EH (cell line): ENCODE measurements at places on chromosomes 2 and 18.
A peak's percentile ranks its signal among the peaks of the same experiment; 100 is the strongest.

GRCh38 chr2:70943205-70943871 lies 7.6 kb downstream of the ATP6V1B1 start:
- no peak for DNase-seq

- no peak for DNase-seq
Observed at GRCh38 chr2:21220930-21221329, 97.2 kb downstream of the TDRD15 start.

- DNase-seq = peak; percentile 84
Observed at GRCh38 chr2:55590810-55591440, 26.5 kb downstream of the PPP4R3B start.

- DNase-seq = peak; percentile 55
Observed at GRCh38 chr2:109607766-109608165, 6.0 kb downstream of the SEPTIN10 start.

GRCh38 chr2:100275200-100275589 lies 47.1 kb downstream of the LONRF2 start:
- DNase-seq = no peak

DNA sequence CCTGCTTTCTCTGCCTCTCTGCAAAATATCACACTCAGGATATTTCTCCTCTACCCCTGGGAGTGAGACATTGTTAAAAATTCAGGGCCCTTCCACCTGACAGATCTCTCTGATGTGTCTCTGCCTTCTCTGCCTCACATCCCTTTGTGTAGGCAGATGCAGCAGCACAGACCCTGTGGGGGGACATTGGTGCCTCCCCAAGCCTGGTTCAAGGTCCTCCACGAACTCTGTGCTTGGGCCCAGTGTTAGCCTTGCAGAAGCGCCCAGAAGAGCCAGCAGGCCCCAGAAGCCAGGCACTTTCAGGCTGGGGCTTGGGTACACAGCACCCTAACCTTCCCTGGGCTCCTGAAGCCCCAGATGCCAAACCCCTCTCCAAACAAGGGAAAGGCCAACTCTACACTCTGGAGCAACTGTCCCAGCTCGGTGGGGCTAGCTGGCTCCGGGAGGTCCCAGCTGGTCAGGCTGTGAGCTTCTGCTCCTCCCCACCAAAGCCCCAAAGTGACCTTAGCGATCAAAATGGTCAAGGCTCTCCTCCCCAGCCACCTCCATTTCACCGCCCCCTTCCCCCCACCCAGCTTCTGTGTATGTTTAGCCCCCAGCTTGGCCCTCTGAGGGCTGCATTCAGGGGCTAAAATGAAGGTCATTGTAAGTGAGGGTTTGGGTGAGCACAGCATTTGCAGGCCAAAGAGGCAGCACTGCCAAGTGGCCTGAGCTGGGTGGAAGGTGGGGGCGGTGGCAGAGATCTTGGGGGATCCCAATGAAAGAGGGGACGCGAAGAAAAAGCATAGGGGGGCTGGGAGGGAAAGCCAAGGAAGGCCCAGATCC lies 2.6 kb downstream of the HOXD9 start:
- DNase-seq = no peak

DNA sequence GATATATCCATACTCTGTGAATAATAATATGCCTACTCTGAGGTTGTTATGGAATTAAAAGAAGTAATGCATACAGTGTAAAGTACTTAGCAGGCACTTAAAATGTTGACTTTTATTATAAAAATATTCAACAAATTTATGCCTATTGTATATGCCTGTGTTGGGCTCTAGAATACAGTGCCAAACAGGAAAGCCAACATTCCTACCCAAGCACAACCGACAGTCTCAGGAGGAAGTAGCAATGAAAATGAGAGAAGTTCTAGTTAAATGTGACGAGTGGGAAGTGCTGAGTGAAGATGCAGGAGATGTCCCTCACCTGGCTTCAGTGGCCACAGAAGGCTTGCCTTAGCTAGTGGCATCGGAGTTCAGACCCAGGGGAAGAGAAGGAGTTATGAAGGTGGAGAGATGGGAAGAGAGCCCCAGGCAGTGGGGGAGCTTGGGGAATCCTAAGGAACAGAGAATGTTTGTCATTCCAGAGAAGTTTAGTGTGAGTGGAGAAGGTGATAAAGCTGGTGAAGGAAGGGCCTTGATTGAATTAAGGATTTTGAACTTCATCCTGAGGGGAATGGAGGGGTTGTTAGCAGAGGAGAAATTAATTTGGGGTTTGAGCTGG lies 105.4 kb upstream of the CNGA3 start:
- DNase-seq = no peak

- peak; percentile 7 for DNase-seq
Observed at GRCh38 chr18:44186001-44186400, 494.7 kb upstream of the SETBP1 start.

- DNase-seq = no peak
Observed at GRCh38 chr18:11906176-11906575, 1.9 kb downstream of the MPPE1 start.

DNA sequence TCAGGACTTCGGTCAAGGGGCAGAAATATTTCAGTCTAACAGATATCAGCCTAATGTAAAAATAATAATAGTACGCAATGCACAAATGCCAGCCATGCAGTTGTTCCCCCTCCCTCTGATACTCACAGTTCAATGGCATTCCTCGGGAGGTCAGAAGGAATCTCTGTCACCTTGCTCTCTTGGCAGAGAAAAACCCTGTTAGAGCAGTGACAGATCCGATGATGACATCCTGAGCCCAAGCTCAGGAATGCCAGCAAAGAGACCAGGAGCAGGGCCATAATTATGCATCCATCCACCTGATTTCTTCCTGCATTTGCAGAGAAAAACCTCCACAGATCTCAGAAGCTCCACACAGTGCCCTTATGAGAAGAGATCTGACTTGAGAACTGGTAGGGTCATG lies at the start of gene FSHR:
Gene FSHR, minus strand, starts transcription at position 376 of the 400 bp plus-strand sequence. Its CDS starts 98 bp downstream, at position 278.
- DNase-seq = no peak

DNA sequence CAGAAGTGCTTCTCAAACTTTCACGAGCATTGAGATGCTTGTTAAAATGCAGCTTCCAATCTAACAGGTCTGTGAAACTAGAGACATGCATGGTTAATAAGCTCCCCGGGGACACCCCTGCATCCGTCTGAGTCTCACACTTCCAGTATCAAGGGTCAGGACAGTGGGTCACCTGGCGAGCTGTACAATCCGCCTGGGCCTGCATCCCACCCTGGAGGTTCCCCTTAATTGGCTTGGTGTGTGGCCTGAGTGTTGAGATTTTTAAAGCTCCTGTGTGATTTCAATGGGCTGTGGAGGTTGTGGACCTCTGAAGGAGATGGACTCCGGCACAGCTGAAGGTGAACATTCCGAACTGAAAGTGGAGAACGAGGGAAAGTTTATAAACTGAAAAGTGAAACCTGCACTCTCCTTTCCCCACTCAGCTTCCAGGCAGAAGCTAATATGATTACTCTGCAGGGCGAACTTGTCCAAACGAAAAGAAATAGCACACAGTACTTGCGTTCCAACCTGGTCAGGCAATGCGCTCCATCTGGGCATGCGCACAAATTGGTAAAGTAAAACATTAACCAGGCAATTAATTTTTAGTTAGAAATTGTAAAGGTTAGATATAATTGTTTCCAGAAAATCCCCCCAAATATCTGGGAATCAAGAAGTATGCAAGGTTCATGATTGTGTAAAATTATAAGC lies 191.7 kb upstream of the ALKAL2 start:
- no peak for DNase-seq
